Activated CD8-positive, alpha-beta memory T cell treated with anti-CD3 and anti-CD28 coated beads for 1 hour (primary cell): ENCODE measurements at places on chromosomes 2 and 18.

- no peak for DNase-seq
Observed at GRCh38 chr18:67379981-67380380, 136.5 kb downstream of the DSEL start.

- DNase-seq = no peak
Observed at GRCh38 chr2:43752302-43752701, 21.5 kb upstream of the DYNC2LI1 start.

- no peak for DNase-seq
Observed at GRCh38 chr2:66443186-66443978, 8.5 kb downstream of the MEIS1 start.

DNA sequence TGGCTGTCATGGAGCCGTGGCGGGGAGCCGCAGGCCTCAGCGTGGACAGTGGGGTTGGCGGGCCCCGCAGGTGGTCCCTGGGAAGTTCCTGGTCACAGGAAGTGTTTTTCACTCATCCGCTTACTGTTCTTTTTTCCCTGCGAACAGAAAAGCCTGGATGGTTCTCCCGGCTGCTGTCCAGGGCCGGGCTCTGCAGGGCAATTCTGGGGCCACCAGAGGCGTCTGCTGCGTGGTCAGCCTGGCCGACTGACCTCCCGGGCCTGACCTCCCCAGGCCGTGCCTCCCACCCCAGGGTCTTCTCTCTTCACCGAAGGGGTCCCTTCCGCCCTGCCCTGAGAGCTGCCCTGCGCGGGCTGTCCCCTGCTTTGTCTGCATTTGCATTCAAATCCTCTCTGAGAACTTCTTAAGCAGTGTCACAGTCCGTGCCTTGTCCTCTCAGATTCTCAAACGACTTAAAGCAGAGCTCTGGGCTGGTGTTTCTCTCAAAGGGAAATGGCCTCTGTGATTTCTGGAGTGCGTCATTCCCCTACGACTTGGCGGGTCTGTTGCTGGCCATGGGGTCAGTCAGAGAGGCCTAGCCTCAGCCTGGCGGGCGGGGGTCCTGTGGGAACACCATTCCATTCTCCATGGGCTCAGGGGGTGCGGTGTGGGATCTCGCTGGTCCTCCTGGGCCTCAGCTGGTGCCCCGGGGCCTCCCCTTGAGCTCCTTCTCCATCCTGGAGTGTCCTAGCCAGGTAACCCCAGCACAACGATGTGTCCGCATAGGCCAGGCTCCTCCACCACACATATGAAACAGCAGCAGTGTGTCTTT lies 38.3 kb downstream of the KLHL29 start:
- DNase-seq = no peak

DNA sequence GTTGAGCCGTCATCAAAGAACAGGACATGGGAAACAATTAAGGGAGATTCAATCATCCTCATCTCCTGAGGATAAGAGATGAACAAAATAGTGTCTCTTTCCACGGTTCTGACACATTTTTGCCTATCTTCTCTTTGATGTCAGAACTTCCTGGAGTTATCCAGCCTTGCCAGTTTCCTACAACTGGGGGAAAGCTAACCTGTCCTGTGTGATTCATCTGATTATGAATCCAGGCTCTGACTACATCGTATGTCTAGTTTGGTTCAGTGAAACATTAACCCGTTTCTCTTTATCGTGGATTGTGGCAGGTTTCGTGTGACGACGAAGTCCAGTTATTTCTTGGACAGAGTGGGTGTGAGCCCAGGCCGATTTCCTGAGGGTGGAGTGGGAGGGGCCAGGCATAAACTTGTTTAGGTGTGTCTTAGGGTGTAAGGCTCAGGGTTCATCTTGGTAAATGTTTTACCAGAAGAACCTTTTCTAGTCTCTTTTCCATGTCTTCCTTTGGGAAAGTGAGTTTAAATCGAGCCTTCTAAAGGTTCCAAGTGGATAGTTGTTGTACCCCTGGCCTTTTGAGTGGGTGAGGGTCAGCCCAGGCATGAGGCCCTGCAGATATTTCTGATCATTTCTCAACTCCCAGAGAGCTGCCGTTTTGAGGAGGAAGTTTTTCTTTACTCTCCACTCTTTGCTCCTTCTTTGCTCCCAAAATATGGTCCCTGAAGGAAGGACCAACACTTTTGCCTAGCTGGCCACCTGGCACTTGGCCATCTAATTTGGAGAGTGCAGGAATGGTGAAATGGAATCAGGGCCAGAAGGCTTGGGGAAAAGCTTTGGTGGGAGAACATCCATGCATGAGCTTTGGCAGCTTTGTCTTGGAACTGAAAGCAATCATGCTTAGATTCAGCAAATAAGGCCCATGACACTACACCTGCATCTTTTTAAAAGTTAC lies 50.4 kb upstream of the FZD5 start:
- DNase-seq = no peak

DNA sequence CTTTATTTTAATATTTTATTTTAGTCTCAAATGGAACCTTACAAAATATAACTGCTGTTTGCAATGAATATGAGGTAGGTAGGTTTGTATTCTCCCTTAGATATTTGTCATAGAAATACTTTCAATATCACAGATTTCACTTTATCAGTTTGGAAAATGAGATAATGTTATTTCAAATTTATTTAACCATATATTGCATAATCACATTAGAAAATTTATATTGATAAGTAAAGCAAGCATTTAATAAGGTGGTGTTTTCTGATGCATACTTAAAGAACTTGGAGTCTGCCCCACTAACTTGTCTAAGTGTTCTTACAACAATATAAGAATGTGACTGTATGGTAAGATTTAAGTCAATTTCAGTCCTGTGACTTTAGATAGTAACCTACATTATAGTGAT lies 85.1 kb downstream of the UBE2E3 start:
- DNase-seq = no peak

DNA sequence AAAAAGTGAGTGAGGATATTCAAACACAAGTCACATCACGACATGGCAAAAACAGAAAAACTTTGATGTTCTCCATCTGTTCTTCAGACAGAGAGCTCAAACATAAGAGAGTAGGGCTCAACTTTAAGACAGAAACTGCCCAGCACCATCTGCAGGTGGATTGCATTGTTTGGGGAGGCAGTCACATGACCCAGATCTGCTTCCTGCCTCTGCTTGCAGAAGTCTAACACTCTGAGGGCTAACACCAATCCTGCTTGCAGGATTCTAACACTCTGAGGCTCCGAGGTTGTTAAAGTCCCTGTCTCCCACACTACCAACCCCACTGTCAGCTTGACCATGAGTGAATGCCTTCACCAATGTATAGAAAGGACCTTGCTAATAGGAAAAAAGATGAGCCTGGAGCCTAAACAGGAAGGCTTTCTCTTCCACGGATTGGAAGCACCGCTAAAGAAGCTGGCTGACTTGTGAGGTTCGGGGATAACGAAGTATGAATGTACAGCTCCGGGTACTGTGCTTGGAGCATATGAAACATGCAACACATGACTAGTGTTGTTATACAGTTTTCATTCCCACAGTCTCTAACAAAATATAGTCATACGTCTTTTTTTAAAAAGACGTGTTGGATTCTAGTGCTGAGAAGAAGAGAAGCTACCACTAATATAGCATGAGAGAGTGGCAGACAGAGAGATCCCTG lies 176.6 kb upstream of the CREB1 start:
- no peak for DNase-seq

- no peak for DNase-seq
Observed at GRCh38 chr2:17798338-17798737, 17.9 kb upstream of the MSGN1 start.

DNA sequence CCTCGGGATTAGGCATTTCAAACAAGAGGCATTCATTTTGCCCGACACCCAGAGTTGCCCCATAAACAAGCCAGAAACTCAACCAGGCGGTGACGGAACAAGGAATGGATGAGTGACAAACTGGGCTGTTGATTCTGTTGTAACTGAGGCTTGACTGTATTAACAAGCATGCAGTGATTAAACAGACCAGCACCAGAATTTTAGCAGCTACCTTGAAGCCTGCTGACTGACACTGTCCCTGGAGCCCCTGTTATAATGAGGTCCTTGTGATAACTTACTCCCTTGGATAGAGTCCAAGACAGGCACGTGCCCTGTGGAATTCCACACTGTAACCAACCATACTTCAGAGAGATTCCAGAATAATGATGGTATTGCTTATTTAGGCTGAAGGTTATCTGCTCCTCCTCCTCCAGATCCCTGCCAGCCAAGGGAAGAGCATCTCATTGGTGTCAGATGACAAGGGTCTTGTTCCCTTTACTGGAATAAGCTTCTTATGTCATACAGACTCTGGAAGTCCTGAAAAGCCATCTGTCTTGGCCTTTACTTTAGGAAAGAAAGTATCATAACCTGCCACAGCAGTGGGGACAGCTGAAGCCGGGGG lies 97.1 kb upstream of the RMDN2 start:
- no peak for DNase-seq

DNA sequence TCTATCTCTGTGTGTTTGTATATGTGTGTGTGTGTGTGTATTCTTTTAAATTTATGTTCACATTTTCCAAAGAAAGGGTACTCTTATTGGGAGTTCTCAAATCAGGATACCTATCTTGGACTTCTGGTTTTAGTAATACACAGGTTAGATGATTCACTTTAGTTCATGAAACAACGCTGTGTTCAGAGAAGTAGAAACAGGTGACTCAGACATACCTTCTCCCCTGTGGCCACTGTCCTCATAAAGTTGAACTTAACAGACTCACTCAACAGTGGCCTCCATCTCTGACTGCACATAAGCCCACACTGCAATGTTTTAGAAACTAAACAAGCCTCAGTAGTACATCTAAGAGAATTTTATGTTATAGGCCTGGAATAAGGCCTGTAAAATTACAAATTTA lies 566.6 kb upstream of the VRK2 start:
- DNase-seq = no peak

GRCh38 chr2:27086724-27087593 lies at the start of gene KHK:
TSS of gene KHK (plus strand) at chr2:27086772. CDS start at chr2:27087260, 488 bp downstream.
- DNase-seq = no peak
